T-helper 1 cell (primary cell): ENCODE measurements at places on chromosomes 5 and 9.

DNA sequence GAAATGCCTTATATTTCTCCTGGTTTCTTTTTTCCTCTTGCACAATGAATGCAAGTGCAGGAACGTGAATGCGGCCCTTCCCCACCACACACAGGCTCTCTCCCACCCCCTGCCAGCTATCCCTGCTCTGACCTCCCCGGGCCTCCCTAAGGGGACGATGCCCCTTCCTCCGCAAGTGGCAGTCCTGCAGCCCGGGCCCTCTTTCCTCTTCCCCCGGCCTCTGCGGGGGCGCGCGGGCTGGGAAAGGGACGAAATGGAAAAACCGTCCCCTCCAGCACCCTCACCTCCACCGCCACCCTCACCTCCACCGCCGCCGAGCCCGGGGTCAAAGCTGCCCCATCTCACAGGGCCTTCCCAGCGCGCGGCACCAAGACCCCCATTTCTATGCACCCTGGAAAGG is 44.7 kb downstream of the GAS1 start:
- DNase-seq: no peak

DNA sequence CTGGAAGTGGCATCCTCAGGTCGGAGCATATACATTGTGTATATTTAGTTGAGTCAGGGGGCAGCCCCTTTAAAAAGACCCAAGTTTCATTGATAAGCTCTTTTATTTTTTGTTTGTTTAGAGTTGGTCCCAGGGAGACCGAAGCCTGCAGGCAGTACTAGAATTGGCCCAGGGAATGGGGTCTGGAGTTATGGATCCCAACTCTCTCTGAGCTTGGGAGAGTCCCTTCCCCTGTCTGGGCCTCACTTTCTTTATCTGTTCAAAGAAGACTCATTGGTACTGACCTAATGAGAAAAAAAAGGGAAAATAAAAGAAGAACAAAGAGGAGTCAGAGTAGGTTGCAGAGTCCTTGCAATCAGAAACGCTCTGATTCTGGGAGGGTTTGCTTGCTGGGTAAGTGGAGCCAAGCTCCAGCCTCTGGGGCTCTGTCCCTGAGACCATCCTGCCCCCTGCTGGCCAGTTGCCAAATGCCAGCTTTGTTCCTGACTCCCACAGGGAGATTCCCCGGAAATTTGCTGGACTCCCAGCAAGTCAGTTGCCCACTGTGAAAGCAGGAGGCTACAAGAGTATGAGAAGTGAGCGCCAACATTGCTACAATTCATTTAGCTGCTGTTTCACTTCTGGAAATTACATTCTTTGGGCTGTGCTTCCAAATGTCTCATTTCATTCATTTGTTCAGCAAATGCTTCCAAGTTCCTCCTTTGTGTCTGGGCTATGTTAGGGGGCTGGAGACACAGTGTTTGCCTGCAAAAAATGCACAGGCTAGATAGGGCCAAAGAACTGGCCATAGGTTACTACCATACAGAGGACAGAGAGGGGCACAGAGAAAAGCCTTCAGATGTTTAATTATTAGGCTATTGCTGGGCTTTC is 156.2 kb downstream of the MELK start:
- peak; percentile 22 for DNase-seq

GRCh38 chr5:176995896-176996767 is 10.4 kb downstream of the UIMC1 start:
- DNase-seq: no peak

DNA sequence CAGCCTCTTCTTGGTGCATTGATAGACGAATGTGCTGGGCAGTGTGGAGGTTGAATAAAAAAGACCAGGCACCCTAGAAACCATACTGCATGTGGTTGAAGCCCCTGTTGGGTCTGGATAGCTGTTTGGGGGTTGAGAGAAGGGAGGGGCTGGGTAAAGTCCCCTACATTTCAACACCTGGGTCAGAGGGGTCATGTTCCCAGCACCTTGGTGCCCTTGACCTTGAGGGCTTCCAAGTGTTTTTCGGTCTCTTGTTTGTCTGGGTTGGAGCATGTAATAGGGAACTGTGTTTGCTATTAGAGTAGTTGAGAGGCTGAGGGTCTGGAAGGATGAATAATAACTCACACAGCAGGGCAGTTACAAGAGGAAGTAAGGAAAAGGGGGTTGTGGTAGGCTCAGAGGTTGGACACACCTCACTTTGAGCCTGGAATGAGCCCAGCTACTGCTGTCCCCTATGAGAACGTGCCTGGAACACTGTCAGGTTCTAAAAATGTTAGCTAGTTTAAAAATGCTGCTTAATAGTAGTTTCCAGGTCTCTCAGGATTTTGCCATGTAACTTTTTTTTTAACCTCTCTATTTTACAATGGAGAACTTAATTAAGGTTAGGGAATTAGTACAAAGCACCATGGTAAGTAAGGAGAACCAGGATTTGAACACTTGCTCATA is 155.2 kb upstream of the SPRY4 start:
- DNase-seq: no peak

- DNase-seq: peak; percentile 13
Observed at GRCh38 chr5:57246426-57246825, 72.6 kb downstream of the GPBP1 start.

GRCh38 chr5:150642567-150642927 is 2.1 kb downstream of the SYNPO start:
- DNase-seq: no peak
